Activated CD4-positive, alpha-beta T cell treated with anti-CD3 and anti-CD28 coated beads for 24 hours (primary cell): ENCODE measurements at places on chromosomes 5 and 9.

GRCh38 chr5:142325725-142326479, 1.1 kb upstream of the SPRY4 start:
- DNase-seq: no peak

GRCh38 chr5:175456105-175456742, 12.2 kb upstream of the DRD1 start:
- no peak for DNase-seq

- DNase-seq: no peak
Observed at GRCh38 chr9:8621416-8621815, 821.8 kb upstream of the DMAC1 start.

GRCh38 chr9:7937761-7938491, 138.3 kb upstream of the DMAC1 start:
- no peak for DNase-seq

DNA sequence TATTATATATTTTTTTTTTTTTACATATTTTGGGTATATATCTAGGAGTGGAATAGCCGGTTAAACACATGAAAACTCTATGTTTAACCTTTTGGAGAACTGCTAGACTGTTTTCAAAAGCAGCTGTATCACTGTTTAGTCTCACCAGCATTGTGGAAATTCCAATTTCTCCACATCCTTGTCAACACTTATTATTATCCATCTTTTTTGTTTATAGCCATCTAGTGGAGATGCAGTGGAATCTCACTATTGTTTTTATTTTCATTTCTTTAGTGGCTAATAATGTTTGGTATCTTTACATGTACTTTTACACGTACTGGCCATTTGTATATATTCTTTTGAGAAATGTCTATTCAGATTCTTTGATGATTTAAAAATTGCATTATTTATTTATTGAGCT, 22.7 kb upstream of the CCDC180 start:
- DNase-seq: no peak

- DNase-seq: no peak
Observed at GRCh38 chr9:90818279-90818678, 16.7 kb downstream of the SYK start.
